ENCODE measurements at places on chromosomes 16 and 17. TPM values are rescaled to one million over a fixed set of nuclear protein-coding genes. Genes with fewer than 3 reads are reported as not detected.

TMC5 gene
- total RNA-seq = 1.9 TPM

LPO gene
- total RNA-seq = 0.44 TPM

PDE6G gene
- 6.4 TPM for total RNA-seq

BCAR1 gene
- 56.5 TPM for total RNA-seq

GP2 gene
- not detected for total RNA-seq

CRHR1 gene
- 20.6 TPM for total RNA-seq

ZNF423 gene
- 35.2 TPM for total RNA-seq

GRIN2A gene
- 4.3 TPM for total RNA-seq

MYO15A gene
- 1.4 TPM for total RNA-seq

HSPB9 gene
- total RNA-seq = not detected

ZFHX3 gene
- 36.5 TPM for total RNA-seq

CACNA1G gene
- 23.5 TPM for total RNA-seq

CFAP97D1 gene
- not detected for total RNA-seq

OR4D1 gene
- not detected for total RNA-seq

TAOK2 gene
- 56.0 TPM for total RNA-seq

SMIM36 gene
- total RNA-seq = 3.7 TPM

C16orf96 gene
- 0.38 TPM for total RNA-seq

KRTAP9-8 gene
- 0.44 TPM for total RNA-seq

HOXB9 gene
- not detected for total RNA-seq

RCVRN gene
- 165 TPM for total RNA-seq

DNAH9 gene
- 3.4 TPM for total RNA-seq

CTRB2 gene
- not detected for total RNA-seq

SLC7A6OS gene
- total RNA-seq = 21.0 TPM

NPB gene
- 4.9 TPM for total RNA-seq

DECR2 gene
- 10.2 TPM for total RNA-seq

DYNLL2 gene
- total RNA-seq = 31.6 TPM

SLFN14 gene
- 1.0 TPM for total RNA-seq

FBXL16 gene
- 5.8 TPM for total RNA-seq

PDP2 gene
- total RNA-seq = 12.7 TPM

ZNF750 gene
- 1.6 TPM for total RNA-seq

OTOP3 gene
- not detected for total RNA-seq

P2RX1 gene
- 1.0 TPM for total RNA-seq

CDH8 gene
- total RNA-seq = 16.4 TPM

SREBF1 gene
- 68.8 TPM for total RNA-seq

GPR139 gene
- 0.38 TPM for total RNA-seq

TP53TG3F gene
- total RNA-seq = not detected

HP gene
- total RNA-seq = 0.55 TPM

DUS2 gene
- 14.9 TPM for total RNA-seq

SOST gene
- total RNA-seq = 0.22 TPM

GHDC gene
- total RNA-seq = 38.6 TPM

SLC38A8 gene
- total RNA-seq = 6.6 TPM

TEKT3 gene
- total RNA-seq = 3.1 TPM
